ENCODE measurements at places on chromosomes 3 and 15.

DNA sequence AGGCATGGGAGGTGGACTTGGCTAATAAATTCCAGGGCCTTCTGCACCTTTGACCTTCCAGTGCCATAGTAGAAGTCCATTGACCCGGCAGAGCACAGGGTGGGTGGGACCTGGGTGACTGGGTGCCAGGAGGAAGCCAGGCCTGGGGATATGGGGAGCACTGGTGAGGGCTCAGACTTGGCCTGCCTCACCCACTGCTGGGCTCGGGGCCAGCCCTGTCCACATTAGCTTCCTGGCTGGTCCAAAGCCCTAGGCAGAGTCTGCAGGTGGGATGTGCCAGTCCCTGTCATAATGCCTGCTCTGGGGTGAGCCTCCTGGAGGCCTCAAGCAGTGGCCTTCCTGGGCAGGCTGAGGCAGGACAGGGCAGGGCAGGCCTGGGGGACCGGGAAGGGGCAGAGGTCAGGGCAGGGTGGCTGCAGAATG, 38.1 kb upstream of the CHRNB4 start:
- DNase-seq = no peak

DNA sequence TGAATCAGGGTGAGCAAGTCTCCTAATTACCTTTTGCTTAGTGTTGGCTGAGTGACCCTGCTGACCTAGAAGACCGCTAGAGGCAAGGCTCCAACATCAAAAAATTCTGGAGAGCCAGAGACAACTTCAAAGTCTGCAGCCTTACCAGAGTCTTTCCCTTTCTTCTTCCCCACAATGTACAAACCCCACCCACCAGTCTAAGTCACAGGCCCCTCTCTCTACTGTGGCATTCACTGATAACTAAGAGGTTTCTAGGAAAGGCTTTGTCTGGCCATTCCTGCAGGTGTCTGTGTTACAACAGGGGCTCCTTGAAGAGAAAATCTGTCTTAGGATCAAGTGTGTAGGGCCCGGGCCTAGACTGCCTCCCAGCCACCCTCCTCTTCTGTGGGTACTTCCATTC, 525 bp downstream of the MYH15 start:
- DNase-seq = no peak

DNA sequence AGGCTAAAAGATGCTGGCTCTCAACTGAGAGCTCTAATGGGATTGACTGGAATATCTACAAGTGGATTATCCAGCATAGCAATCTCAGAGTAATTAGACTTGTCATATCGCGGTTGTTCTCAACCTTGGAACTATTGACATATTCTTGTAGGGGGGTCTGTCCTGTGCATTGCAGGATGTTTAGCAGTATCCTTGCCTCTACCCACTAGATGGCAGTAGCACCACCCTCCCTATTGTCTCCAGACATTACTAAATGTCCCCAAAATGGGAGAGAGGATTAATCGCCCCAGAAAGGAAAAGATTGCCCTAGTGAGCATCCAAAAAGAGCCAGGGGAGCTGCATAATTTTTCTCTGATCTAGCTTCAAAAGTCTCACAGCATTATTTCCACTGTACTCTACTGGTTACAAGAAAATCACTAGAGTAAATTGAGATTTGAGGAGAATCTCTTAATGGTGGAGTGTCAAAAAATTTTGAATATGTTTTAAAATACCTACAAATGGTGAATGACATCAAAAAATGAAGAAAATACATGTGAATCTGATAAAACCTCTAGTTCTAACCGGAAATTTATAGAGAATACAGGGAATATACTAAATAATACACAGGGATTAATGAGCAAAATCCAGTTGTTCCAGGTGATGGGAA, 388.2 kb upstream of the AGTR1 start:
- DNase-seq = no peak

DNA sequence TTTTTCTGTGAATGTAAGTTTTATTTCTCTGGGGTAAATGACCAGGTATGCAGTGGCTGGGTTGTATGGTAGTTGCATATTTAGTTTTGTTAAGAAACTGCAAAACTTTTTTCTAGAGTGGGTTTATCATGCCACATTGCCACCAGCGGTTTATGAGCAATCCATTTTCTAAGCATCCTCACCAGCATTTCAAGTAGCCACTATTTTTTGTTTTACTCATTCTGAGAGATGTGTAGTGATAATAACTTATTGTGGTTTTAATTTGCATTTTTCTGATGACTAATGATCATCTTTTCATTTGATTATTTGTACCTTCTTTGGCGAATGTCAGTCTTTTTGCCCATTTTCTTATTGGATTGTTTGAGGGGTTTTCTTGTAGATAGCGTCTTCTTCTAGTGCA, 56.2 kb downstream of the SPRED1 start:
- DNase-seq = no peak

DNA sequence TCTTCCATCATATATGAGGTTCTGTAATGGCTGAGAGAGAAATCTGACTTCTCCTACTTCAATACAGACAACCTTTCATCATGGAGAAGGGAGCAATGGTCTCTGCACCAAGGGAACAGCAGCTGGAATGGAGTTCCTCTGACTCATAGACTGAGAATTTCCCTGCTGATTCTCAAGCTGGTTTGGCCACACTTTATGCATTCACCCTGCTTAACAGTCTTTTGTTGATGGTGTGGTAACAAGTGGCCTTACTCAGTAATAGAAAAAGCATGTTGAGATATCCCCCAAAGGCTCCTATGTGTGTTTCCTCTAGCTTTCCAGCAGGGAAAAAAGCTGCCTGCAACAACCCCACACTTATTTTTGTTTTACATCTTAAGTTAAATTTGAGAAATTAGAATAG, 138.1 kb downstream of the GREM1 start:
- DNase-seq = no peak

GRCh38 chr3:181050738-181051137, 61.2 kb upstream of the DNAJC19 start:
- DNase-seq = no peak

DNA sequence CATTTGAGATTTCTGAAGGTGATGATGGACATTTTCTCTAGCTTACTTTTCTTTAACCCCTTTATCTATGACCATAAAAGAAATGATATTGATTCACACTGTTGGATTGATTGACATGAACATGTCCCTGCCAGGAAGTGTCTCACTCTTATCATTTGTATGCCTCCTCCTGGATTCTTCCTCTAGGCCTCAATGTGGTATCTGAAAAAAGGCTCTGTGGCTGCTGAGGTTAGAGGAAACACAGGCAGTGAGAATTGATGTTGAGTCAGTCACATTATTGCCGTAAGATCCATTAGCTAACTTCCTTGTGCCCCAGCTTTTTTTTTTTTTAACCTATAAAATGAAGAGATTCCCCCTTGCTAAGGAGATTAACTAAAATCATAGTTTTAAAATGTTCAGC, 8.0 kb upstream of the THRB start:
- no peak for DNase-seq

GRCh38 chr3:17639765-17640164, 102.7 kb downstream of the TBC1D5 start:
- no peak for DNase-seq

DNA sequence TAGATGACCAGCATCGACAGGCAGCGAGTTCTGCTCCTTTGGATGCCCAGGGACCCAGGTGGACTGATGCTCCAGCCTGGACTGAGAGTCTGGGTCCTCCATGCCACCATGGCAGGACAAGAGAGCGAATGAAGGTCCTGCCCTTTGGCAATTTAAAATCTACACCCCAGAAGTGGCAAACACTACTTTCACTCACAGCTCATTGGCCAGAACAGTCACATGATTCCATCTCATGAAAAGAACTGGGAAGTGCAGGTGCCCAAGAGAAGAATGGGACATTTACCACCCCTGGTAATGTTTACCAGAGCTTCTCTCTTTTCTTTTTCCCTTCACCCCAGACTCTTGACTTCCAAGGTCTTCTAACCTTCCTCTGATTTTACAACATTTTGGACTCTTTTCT, 87.8 kb upstream of the SLCO3A1 start:
- no peak for DNase-seq

- no peak for DNase-seq
Measured at GRCh38 chr3:32384938-32385337, 6.7 kb upstream of the CMTM7 start.

DNA sequence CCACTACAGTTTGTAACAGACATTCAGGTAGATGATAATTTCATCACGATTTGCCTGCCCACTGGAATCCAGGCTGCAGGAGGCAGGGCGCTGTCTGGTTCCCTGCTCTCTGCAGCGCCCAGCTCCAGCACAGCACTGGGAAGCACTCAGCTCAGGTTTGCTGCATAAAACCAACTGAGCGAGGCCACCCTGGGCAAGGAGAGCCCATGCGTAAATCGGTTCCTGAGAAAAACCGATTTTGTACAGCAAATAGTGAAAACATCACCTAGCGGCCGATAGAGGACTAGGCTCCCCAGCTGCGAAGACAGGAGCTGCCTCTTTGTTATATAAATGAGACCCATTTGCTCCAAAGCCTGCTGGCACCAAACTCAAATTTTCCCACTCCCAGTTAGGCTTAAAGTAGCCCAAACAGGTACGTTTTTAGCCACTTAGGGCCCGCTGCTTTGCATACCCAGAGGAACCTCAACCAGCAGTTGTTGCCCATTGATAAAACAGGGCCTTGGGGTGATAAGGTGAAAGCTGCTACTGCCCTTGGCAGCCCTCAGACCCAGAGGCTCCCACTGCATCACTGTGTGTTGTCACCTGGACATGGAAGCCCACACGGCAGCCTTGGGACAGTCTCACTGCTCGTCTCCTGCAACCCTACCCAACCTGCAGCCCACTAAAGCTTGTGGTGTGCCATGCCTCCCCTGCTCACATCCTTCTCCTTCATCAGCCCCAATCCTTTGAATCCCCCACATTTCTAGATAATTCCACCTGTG, 47.5 kb downstream of the ALDH1L1 start:
- no peak for DNase-seq

DNA sequence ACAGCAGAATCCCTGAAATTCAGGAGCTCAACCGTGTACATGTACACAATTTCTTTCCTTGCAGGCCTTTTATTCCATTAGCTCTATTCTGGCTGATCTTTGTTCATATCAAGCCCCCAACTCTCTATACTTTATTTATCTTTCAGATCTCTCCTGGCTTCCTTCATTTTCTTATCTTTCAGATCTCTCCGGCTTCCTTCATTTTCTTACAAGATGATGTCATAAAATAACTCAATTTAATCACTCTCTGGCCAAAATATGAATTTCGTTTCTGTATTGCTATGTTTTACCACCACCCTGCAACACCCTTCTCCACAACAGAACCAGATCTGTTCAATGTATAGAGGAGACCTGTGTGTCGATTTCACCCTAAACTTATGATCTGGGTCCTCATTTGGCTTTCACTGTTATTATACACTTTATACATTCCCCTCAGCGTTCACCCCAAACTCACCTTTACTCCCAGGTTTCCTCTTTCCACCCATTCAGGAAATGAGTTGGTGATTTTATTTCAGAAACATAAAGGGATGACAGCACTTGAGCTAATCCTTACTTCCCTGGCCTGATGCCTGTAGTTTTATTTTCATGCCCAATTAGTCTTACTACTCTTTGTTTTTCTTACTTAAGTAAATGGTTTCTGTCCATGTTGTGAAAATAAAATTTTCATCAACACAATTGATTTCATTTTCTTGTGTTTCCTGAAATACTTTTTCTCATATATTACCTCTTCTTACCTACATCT, 195.5 kb downstream of the BCHE start:
- no peak for DNase-seq

DNA sequence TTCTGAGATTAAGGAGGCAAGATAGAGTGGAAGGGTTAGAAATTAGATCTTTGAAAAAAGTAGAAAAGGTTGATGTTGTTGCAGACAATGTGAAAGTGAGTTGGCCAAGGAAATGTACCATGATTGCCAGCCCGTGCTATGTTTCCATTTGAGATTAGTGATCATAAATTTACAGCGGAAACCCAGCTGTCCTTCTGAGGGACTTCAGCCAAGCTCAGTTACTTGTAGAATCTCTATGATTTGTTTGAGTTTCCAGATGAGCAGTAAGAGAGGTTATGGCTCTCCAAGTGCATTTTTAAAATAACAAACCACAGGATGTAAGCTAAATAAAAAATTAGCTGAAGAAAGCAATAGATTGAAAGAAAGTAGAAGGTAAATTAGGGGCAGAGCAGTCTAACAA, 54.2 kb upstream of the RBMS3 start:
- DNase-seq = no peak

DNA sequence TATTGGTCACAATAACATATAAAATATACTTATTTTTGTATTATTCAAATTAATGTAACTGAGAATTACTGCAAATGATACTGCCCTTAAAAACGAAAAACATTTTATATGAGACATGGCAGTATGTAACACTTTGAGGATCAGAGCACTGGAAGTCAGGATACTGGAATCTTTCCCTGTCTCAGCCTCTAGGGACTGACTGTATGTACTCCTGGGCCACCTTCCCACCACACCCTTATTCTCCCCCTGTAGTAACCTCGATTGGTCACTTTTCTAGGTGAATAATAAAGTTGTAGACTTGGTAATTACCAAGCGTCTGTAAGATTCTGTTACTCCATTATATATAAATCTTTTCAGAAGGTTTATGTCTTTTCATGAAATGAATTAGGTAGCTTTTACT, 43.0 kb downstream of the LRRC49 start:
- DNase-seq = no peak

All from stimulated activated CD4-positive, alpha-beta T cell treated with anti-CD3 and anti-CD28 coated beads, Interleukin-1b, Interleukin-23, amount 100 ng/mL, for 48 hours (primary cell).